ENCODE measurements at places on chromosomes 2 and 18.

DNA sequence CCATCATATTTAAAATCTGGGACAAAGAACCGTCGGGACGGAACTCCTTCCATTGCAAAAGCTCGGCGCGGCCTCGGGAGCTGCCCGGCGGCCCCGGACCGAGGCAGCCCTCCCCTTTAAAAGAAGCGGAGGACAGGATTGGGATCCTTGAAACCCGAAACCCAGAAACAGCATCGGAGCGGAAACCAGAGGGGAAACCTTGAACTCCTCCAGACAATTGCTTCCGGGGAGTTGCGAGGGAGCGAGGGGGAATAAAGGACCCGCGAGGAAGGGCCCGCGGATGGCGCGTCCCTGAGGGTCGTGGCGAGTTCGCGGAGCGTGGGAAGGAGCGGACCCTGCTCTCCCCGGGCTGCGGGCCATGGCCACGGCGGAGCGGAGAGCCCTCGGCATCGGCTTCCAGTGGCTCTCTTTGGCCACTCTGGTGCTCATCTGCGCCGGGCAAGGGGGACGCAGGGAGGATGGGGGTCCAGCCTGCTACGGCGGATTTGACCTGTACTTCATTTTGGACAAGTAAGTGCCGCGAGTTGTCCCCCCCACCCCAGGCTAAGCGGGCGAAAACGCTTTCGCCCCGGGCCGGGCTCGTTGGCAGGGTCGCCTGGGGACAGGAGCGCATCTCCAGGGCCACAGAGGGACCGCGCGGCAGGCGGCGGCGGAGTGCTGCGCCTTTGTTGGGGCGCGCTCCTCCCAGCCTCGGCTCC lies at the start of gene ANTXR1:
TSS of gene ANTXR1 (plus strand) at position 38 of the 698 bp plus-strand sequence. CDS start at position 359, 321 bp downstream.
- DNase-seq = no peak

DNA sequence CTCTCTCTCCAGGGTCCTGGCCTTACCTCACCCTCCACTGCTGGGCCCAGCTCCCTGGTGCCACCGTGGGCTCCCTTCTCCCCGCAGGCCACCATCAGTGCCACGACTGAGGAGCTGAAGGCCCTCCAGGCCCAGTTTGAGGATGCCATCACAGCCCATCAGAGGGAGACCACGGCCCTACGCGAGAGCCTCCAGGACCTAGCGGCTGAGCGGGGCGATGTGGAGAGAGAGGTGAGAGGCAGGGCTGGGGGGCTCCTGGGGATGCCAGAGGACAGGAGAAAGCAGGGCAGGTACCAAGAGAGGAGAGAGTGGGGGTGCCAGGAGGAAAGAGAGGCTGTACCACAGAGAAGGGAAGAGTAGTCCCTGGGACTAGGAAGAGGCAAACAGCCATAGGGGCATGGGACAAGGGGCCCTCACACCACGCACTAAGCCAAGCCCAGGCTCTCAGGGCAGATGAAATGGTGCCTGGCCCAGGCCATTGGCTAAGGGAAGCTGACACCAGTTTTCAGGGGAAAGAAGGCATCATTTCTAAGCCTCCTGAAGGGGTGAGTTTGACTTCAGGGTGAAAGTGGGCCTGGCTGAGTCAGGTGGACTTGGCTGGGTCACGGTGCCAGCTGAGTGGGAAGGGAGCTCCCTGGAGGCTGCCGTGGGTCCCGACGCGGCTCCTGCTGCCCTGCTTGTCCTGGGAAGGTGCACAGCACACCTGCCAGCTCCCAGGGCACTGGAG lies 39.0 kb upstream of the SNED1 start:
- DNase-seq = no peak

DNA sequence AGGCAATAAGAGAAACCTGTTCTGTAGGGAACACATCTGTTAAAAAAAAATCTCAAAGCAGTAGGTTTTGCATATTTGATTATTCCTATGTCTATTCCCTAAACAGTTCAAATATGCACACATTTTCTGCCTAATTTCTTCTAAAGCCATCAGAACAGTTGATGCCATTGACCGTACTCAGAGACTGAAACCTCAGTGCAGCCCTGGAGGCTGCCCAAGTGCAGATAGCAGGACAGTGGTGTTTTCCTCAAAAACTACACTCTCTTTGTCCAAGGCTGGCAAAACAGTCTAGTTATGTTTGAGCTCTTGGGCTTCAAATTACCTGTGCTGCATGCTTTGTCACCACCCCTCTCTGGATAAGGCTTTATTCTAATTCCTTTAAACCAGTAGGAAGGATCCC lies 23.3 kb upstream of the NFE2L2 start:
- no peak for DNase-seq

DNA sequence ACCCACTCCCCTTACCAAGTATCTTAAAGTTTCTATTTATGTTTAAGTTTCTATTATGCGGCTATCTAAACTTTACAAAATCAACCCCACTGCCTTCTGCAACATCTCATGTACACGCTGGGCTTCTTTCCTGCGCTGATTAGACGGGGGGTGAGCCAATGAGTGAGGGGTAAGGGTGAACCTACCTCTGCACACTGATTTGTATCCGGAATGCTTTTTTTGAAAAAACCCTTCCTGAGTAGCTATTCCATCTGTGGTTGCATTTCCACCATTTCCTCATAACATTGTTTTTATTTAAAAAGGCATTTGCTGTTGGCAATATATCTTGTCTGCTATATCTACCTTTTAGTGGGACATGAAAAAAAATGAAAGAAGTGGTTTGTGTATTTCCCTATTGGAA lies 6.3 kb downstream of the ALPG start:
- no peak for DNase-seq

DNA sequence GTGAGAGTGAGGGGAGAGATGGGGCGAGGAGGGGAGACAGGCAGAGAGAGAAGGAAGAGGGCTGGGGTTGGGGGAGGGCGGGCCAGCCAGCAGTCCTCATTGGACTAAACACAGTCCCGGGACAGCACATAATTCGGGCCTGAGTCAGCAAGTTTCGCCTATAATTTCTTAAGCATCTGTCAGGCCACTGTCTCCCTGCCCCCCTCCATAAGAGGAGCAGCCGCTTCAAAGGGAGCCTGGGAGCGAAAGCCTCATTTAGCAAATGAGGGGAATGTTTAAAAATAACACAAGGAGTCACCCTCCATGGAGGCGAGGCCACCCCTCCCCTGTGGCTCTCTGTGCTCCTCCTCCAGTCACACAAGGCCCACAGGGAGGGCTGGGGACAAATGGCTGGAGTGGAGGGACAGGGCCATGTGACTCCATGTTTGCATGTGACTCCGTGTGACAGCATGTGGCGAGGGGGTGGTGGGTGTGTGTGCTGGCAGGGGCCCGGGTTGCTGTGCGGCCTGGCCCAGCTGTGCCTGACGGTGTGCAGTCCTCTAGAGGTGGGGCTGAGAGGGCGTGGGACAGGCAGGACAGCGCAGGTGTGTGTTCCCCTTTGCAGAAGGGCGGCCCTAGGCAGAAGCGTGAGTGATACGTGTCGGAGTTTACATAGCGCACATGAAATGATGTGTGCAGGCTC lies 162.4 kb downstream of the CELF4 start:
- no peak for DNase-seq

- DNase-seq = no peak
These were observed 368.7 kb upstream of the ID2 start for GRCh38 chr2:8312861-8313830.

GRCh38 chr2:122634256-122634655 lies 878.8 kb downstream of the TSN start:
- no peak for DNase-seq

GRCh38 chr2:219571311-219572236 lies at the start of gene OBSL1:
Gene OBSL1 (minus strand): TSS chr2:219571539. CDS start chr2:219571232, 307 bp downstream.
- DNase-seq = no peak

GRCh38 chr2:101064868-101065549 lies 62.9 kb downstream of the RPL31 start:
- no peak for DNase-seq

GRCh38 chr2:178074123-178075005 lies 1.8 kb upstream of the PDE11A start:
- no peak for DNase-seq

GRCh38 chr2:133581010-133581760 lies 12.9 kb upstream of the NCKAP5 start:
- DNase-seq = no peak

DNA sequence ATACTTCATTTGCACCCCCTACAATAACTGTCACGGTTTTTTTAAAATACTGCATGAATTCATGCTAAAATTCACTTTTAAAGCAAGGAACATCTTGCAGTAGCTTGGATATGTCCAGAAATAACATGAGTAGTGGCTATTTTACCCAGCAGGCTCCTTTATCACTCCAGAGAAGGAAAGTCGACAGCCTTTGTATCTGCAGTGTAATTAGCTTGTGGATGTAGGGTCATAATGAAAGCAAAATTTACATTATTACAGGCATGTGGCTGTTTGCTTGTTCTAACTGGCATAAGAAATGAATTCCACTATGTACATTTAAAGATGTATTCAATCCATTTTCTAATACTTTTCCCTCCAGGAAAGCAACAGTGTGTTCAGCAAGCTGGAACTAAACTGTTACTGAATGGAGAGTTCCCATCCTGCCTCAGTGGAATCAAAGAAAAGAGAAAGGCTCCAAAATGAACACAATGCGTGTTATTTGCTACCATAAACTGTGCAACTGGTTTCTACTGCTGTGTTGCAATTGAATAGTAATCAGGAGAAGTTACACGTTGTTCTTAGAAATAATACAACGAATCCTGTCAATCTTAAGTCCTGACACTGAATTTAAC lies 321.2 kb upstream of the VRK2 start:
- no peak for DNase-seq

- no peak for DNase-seq
These were observed 163.8 kb upstream of the MEX3C start for GRCh38 chr18:51361130-51361860.

- no peak for DNase-seq
These were observed 146.4 kb downstream of the MBD5 start for GRCh38 chr2:148167241-148167766.

DNA sequence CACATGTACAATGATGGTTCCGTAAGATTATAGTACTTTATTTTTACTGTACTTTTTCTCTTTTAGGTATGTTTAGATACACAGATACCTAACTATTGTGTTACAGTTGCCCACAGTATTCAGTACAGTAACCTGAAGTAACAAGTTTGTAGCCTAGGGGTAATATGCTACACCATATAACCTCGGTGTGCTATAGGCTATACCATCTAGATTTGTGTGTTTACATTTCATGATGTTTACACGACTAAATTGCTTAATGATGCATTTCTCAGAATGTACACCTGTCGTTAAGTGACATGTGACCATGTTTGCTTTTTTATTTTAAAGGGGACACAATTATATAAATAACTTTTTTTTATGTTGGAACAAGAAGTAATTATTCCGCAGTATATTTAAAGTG lies 34.5 kb downstream of the PIK3C3 start:
- DNase-seq = no peak

DNA sequence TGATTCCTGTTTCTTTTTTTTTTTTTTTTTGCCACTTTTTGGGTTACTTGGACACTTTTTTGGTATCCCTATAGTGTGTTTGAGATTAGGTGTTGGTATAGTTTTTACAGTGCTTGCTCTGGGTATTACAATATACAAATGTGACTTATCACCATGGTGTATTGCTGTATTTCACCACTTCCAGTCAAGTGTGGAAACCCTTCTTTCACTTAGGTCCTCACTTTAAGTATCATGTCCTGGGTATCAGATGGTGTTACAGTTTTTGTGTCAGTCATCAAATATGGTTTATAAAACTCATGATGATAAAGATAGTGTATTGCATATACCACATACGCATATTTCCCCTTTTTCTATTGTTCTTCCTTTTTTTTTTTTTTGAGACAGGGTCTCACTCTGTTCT lies 1.8 kb downstream of the ATP9B start:
- DNase-seq = no peak

GRCh38 chr18:23107718-23108117 lies 27.6 kb upstream of the CABLES1 start:
- no peak for DNase-seq

DNA sequence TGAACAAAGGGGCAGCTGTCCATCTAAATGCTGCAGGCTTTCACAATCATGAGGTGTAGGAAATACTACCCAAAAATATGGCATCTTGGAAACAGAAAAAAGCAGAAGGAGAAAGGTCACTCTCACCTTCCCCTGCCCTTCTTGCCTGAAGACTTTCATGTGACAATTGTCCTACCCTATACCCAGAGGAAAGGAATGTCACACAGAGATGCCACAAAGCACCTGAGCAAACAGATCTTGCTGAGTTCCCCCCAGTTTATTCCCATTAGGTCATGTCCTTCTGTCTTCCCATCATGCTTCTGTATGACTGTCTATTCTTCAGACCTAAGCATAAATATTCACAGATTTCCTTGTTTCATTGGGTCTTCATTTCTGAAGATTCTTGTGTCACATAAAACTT lies 116.6 kb upstream of the MSH6 start:
- no peak for DNase-seq

DNA sequence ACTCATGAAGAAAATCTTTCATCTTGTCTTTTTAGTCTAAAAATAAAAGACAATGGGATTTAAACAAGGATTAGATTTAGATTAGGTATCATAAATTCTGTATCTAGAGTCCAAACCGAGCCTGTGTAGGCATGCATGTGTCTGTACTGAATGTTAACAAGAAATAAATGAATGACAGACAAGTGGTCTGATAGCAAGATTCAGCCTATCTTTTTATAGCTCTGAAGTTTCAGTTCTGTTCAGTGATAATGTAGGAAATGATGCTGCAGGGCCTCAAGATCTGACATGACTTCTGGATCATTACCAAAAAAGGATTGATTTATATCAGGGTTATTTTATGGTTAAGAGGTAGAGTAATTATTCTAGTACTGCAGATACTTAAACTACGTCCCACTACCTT lies 137.0 kb upstream of the ATP5MC3 start:
- DNase-seq = no peak
